ENCODE measurements at places on chromosomes 6 and 20.
A peak's percentile ranks its signal among the peaks of the same experiment; 100 is the strongest.

GRCh38 chr6:7642791-7643190, 52.8 kb downstream of the SNRNP48 start:
- DNase-seq: no peak

DNA sequence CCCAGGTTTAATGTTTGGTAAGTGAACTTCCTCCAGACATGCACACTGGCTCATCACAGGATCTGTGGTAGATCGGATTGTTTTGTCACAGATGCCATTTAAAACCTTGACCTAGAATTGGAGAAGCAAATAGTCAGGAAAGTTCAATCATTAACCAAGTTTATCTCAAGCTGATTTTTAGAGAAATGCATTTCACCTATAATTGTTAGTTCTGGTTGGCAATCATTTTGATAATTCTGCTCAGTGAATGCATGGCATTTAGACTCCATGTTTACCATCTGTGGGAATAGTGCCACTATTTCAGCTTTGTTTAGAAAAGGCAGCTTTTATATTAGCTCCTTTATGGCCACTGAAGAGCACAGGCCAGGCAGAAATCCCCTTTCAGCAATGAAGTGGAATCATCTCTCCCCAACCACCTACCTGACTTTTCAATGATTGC, 73.9 kb upstream of the IPCEF1 start:
- DNase-seq: no peak

DNA sequence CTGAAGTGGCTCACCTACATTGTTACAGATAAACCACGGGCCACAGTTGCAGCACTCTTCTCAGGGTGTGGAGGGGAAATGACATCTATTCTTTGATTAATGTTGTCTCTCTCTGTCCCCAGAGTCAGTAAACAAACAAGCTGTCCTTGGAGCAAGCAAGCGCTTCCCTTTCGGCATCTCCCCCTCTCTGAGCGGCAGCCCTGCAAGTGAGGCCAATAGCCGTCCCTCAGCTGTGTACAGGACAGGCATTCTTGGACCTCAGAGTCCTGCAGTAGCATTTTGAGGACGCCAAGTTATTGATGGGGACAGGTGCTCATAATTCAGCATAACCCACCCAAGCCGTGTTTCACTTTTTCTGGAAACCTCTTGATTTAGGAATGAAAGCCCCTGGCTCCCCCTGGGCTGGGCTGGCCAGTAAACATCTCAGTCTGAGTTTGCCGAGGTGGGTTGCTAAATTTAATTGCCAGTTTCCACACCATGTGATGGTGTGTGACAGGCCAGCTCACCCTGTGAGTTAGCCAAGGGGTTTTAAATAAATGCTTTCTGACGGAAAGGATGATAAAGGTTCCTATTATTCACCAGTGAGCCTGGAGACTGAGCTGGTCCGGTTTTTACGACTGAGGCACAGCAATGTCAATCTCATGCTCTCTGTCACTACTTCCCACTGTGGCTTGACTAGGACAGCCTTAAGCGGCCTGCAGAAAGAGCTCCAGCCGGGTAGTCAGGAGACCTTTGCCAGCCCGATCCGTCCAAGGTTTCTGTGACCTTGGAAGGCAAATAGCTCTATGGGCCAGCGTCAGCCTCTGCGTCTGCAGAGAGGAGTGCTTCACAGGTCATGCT, 214.8 kb upstream of the RREB1 start:
- peak; percentile 37 for DNase-seq

DNA sequence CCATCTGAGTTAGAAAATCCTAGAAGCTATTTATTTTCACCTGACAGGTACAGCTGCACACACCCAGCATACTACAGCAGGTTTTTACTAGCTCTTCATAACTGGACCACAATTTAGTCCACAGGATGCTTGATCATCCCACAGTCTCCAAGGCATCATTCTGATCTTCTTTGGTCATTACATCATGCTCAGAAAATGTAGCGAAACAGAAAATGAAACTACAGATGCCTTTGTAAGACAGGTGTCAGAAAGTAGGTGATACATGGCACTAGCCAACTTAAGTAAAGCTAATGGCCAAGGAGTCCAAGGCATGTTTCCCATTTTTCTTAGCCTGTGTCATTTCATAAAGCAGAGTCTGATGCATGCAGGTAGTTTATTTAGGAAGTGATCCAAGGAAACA, 102.3 kb downstream of the HTR1B start:
- DNase-seq: no peak

- peak; percentile 94 for DNase-seq
Measured at GRCh38 chr20:48682529-48683363, 145.1 kb downstream of the PREX1 start.

- DNase-seq: peak; percentile 46
Measured at GRCh38 chr6:71289039-71289801, 609 bp downstream of the OGFRL1 start.

- no peak for DNase-seq
Measured at GRCh38 chr6:170416303-170416702, 109.7 kb downstream of the FAM120B start.

DNA sequence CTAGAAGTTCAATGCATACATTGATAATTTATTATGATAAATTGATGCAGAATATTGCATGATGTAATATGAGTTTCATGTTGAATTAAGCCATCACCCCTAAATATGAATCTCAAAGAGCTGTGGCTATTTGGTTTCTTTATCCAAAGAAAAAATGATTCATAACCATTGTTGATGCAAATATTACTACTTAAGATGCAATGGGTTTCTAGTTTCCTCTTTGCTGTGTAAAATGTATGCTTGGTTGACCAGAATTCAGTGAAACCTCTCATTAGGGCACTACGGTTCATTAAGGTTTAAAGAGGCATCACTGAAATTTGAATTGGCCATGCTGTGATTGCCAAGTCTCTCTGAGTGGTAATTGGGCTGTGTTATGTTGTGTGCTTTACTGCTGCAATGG, 492.5 kb upstream of the FLRT3 start:
- no peak for DNase-seq

- DNase-seq: no peak
Measured at GRCh38 chr6:21741221-21742109, 147.9 kb downstream of the SOX4 start.

GRCh38 chr6:39153766-39154397, 38.9 kb upstream of the SAYSD1 start:
- DNase-seq: no peak

GRCh38 chr6:79868098-79868722, 79.1 kb downstream of the ELOVL4 start:
- DNase-seq: no peak

DNA sequence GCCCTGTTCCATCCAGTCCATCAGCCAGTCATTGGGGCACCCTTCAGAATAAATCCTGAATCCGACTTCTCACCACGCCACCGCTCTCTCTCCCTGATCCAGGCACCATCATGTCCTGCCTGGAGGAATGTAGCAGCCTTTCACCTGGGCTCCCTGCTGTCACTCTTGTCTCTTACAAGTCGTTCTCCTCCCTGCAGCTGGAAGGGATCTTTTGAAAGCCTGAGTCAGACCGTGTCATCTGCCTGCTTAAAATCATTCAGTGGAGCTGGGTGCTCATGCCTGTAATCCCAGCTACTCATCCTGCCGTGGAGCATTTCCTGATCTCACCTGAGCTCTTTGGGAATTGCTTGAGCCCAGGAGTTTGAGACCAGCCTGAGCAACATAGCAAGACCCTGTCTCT, 19.2 kb upstream of the KCNG1 start:
- no peak for DNase-seq
